Ovary (tissue), 10 donors: ENCODE measurements at places on chromosomes 1 and 21. TPM values are rescaled to one million over a fixed set of nuclear protein-coding genes. Genes with fewer than 3 reads are reported as not detected.

The UBE2U gene
- polyA plus RNA-seq: not detected

The GPR52 gene
- polyA plus RNA-seq: 0.17 TPM

The FAM167B gene
- polyA plus RNA-seq: 3.4 TPM

The NPHS2 gene
- polyA plus RNA-seq: not detected

The COL11A1 gene
- 2.4 TPM for polyA plus RNA-seq

The ZNF648 gene
- polyA plus RNA-seq: 0.12 TPM

The F5 gene
- 0.85 TPM for polyA plus RNA-seq
